ENCODE measurements at places on chromosomes 3 and 15.

DNA sequence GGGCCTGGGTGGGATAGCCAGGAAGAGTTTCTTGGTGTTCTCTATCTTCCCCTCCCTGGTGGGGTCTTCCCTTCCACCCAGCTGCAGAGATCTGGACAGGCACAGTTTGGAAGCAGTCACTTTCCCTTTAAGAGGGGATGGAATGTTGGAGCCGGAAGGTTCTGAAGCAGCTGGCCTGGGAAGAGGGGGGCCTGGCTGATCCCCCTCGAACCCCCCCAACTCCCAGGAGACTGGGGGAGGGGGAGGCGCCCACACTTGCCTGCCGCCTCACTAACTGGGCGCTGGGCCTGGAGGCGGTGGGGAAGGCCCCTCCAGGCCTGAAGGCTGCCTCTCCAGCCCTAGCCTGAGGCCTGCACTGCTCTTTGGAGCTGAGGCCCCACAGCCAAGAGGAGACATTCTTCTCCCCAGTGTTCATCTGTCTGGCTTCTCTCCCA is 1.4 kb downstream of the DVL3 start:
- DNase-seq, result no peak

DNA sequence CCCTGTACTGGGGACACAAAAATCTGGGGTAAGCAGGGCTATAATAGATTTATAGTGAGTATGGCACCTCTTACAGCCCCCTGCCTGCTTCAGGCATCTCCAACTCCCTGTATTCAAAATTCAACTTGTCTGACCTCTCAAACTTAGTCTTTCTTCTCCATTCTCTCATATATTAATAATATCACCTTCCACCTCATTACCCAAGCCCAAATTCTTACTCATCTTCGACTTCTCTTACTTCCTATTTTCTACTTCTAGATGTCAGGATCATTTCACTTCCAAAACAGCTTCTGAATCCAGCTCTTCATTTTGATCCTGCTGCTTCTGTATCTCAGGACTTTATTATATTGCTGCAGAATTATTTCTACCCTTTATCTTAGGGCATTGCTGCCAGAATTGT is 290.7 kb downstream of the CHST2 start:
- DNase-seq, result no peak

GRCh38 chr3:181705086-181705480 is 6.6 kb upstream of the SOX2 start:
- DNase-seq, result no peak

- DNase-seq, result no peak
Measured at GRCh38 chr3:156396851-156397250, 158.1 kb downstream of the SSR3 start.

GRCh38 chr3:115804713-115805119 is 181.4 kb downstream of the GAP43 start:
- no peak for DNase-seq

GRCh38 chr3:23304424-23304823 is 101.3 kb downstream of the UBE2E2 start:
- no peak for DNase-seq

DNA sequence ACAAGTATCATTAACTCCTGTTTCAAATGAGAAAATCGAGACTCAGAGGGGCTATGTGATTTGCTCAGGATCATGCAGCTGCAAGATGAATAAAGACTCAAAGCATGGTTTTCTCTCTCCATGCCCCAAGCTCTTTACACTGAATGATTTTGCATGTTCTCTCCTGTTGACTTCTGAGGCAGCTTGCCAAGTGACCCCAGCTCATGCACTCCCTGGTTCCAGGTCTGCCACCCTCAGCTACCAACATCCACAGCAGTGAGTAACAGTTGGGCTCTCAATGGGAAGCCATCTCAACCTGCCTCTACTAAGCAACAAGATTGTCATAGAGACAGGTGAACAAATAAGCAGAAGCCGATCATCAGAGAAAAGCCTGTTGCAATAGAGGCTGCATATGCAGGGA is 116.9 kb upstream of the GADL1 start:
- DNase-seq, result no peak

- no peak for DNase-seq
Measured at GRCh38 chr15:27339138-27339537, 368.2 kb downstream of the GABRG3 start.

GRCh38 chr15:88874684-88875083 is 20.7 kb downstream of the HAPLN3 start:
- no peak for DNase-seq

DNA sequence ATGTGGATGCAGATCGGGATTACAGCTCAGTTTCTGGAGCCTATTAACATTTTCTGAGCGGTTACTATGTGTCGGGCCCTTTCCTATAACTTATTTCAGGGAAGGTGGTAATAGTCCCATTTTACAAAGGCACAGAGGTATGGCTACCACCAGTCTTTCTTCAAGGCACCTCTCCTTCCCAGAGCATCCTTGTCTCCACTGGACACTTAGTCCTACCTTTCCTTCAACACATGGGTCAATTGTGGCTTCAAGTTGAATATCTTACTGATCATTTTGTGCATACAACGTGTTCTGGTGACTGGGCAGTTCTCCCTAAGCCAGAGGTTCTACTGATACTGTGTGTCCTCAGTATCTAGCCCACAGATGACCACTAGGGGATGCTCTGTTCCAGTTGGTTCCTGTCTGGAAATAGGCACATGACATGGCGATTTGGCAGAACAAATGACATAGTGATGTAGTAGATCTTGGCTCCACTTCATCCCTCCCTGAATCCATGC is 60.7 kb upstream of the CMTM8 start:
- peak; percentile 10 for DNase-seq

GRCh38 chr3:33334364-33334763 is 57.1 kb downstream of the FBXL2 start:
- no peak for DNase-seq

- no peak for DNase-seq
Measured at GRCh38 chr3:185319801-185320200, 43.1 kb upstream of the MAP3K13 start.

- DNase-seq, result no peak
Measured at GRCh38 chr3:47243419-47244147, 39.0 kb downstream of the KIF9 start.

DNA sequence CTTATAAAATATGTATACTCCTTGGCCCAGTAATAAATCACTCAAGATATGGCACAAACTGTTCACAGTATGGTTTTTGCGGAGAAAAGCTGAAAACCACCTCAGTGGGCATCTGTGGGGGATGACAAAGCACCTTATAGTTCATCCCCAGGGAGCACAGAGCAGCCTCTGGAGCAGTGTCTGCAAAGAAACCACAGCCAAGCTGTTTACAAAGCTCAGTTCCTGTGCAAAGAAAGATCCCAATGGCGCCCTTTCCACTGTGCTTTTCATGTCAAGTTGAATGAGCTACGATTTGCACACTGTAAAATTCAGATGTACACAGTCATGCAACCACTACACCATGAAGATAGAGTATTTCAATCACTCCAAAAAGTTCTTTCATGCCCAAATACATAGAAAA is 2.5 kb upstream of the EFCC1 start:
- DNase-seq, result no peak

GRCh38 chr3:121916189-121916588 is 22.0 kb downstream of the SLC15A2 start:
- no peak for DNase-seq

DNA sequence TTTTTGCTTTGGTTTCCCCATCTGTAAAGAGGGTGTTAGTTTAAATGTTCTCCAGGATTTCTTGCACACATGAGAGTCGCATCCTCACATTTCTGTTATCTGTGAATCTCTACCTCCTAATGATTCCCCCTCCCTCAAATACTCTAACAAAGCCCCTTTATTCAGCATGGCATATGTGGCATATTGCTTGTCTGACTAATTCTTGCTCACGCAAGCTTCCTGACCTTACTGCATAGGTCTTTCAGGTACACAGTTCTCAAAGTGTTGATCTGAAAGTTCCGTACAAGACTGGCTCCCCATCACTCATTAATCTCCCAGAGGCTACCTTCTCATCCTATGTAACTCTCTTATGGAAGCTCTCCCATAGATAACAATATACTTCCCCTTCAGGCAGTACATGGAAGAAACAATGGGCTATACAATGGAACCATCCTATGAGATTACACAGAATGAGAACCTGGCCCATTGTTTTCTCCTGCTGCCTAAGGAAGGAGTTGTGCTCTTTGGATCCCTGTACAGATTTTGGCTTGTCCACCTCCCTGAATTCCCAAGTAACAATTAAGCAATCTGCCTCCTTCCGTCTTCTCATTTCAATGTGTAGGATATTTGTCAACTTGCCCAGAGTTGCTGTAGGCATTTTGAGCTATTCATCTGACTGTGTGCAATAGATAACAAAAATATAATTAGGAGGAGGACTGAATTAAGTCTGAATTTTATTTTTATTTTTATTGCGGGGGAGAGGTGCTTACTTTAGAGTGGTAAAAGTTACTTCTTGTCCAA is 51.0 kb downstream of the PPARG start:
- DNase-seq, result no peak

DNA sequence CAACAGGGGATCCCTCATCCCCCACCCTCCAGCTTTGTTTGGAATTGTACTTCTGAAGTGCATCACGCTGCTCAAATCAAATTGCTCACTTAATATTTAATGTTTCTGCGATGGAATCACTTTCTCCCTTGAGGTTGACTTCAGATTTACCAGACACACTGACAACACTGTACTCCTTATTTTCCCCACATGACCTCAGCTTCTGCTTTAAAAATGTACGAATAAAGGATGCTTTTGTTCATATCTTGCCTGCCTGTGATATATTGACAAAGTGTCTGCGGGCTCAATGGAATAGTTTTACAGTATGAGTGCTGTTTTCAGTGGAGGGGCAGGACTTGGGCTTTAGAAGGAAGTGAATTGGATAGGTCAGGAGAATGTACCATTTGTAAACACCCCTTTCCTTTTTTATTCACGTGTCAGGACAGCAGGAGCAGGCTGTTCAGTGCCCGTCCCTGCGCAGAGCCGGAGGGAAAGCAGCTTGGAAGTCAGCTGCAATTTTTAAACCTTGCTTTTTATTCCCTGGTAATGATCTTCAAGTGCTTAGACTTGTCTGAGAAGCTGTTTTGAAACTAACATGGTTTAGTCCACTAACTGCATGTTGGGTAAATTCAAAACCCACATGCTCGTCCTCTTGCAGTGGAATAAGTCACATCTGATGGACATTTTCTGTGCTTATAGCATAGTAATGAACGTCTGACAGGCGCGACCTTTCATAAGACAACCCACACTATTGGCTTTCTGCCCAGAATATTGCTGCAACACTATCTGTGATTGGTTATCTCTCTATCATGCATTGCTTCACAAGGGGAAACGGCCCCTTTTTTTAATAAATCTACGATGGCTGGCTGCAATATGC is 29.9 kb downstream of the MBNL1 start:
- peak; percentile 56 for DNase-seq
